Caudate nucleus (tissue), 63 donors: ENCODE measurements at places on chromosomes 12 and 14.
A peak's percentile ranks its signal among the peaks of the same experiment; 100 is the strongest.

DNA sequence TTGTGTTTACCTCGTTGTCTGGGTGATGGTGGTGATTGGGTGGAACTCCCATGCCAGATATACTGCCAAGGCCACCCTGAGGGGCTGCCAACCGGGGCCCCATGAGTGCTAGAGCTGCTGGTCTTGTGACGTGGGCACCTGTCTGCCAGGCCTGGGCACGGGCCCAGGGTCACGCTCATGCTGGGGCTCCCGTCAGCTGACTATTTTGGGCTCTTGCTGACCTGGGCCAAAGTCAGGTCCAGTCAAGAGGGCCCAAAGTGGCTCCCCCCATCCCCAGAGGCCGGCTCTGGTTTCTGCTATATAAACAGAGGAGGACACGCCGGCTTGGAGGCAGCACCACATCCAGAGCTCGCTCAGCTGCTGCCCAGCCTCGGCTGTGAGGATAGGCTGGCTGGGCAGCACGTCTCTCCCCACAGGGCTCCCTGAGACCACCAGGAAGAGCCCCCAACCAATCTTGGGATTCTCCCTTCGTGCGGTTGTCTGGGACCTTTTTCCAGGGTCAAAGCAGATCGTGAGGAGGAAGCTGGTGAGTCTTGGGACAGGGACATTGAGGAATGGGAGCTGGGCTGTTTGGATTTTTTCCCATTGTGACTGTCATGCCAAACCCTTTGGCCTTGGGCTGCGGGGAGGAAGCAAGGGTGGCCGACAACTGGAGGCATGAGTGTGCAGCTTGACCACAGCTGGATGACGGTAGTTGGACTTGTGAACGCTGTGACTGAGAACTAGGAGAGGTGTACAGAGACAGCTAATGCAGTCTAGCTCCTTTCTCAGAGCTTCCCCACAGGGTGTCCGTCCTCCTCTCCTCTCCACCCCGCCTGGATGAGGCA is 7.6 kb upstream of the NR4A1 start:
- peak; percentile 41 for DNase-seq

DNA sequence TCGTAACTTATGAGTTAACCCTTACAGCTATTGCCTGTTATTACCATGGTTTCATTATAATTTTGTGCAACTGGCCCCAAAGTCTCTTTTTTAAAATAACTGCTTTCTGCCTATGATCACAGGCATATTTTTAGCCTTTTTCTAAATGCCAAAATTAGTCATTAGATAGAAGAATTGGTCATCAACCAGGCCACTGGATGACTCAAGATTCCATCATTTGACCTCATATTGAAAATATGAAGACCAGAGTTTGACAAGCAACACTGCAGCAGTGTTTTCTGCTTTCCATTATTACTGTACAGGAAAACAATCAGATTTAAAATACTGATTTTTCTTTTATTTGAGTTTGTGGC is 54.7 kb upstream of the OTOGL start:
- DNase-seq, result no peak

GRCh38 chr12:43957732-43958372 is 122.0 kb downstream of the TMEM117 start:
- no peak for DNase-seq

DNA sequence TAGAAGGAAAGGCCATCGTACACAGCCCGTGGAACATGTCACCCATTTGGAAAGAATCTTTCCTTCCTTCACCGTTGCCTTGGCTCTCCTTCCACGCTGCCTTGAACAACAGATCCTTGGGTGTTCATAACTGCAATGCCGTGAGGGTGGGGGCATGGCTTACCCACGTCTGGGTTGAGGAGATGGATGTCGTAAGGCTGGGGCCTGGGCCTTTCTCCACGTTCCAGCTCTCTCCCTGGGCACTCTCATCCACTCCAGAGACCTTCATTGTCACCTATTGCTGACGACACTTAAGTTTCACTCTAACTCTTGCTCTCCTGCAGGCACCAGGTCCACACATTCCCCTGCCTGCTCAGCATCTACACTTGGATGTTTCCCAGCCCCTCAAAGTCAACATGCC is 19.4 kb downstream of the ANO2 start:
- no peak for DNase-seq

DNA sequence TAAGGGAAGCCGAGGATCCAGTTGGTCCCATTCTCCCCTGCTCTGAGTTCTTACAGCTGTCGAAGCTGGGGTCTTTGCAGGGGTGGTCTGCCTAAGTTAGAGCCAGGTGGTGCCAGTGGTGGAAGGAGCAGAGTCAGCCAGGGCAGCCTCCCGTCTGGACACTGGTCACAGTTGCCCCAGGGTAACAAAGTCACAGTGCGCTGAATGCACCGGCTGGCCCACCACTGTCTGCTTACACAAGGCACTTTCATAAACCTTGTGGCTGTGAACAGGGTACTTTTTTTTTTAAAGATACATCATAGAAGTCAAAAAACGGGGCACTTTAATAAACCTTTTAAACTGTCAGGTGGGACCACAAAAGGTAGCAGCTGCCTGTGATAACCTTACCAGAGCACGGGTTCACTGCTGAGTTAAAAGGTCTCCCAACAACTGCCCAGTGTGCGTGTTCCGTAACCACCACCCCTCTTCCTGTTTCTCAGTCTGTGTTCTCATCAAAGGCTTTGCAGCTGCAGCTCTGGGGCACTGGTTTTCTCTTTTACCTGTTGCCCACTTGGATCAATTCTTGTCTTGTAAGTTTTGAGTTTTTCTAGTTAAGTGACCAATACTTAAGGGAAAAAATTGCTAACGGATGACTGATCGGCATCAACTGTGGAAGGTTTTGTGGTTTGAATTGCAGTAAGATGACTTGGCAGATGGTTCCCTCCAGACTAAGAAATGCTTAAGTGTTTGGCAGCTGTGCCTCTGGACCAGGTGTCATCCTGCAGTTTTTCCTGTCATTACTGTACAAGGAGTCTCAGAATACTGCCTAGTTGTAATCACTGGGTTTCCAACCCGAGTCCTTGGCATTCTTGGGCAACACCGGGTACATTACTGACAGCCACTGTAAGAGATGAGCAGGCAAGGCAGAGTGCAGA is 55.9 kb downstream of the DYNC1H1 start:
- no peak for DNase-seq

- no peak for DNase-seq
These were observed 102.5 kb upstream of the MDM1 start for GRCh38 chr12:68434391-68435298.

DNA sequence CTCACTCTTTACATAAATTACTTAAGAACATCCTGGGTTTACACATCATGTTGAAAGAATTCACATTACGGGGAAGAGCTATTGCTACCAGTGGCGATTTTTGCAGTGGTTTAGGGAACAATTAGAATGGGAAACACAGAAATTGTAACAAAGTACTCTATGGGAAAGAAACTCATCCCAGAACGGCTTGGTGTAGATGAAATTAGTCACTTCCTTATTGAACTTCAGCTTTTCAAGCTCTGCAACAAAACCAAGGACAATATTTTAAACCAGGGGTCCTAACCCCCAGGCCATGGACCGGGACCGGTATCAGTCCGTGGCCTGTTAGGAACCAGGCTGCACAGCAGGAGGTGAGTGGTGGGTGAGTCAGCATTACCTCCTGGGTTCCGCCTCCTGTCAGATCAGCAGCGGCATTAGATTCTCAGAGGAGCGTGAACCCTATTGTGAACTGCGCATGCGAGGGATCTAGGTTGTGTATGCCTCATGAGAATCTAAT is 32.3 kb upstream of the FICD start:
- no peak for DNase-seq

DNA sequence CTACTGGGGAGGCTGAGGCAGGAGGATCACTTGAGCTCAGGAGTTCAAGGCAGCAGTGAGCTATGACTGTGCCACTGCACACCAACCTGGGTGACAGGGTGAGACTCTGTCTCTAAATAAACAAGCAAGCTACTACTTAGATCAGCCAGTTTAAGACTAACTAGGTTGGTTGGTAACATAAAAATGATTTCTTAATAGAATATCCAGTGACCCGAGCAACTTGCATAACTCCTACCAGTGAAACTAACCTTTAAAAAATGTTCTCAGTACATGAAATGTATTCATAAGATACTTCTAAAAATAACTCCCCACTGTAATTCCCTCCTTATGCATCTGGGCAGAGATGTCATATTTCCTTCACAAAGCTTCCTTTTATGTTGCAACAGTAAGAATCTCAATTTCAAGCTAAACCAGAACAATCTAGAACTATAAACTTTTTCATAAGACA is 15.9 kb downstream of the TAOK3 start:
- DNase-seq, result no peak

DNA sequence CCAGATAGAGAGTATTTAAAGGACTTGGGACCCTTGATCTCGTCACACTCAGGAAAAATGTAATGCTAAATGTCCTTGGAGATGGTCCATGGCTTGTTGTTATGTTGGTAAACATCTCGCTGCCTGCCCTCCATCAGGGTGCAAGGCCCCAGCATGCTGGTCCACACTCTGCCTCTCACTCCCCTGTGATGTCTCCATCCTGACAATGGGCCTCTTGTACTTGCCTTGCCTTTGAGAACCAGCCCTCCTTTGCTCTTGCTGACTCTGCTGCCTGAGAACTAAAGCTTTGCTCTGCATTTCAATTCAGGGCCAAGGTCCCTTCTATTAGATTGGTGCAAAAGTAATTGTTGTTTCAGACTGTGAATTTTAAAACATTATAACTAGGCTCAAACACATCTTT is 131.0 kb upstream of the LMNTD1 start:
- DNase-seq, result no peak

DNA sequence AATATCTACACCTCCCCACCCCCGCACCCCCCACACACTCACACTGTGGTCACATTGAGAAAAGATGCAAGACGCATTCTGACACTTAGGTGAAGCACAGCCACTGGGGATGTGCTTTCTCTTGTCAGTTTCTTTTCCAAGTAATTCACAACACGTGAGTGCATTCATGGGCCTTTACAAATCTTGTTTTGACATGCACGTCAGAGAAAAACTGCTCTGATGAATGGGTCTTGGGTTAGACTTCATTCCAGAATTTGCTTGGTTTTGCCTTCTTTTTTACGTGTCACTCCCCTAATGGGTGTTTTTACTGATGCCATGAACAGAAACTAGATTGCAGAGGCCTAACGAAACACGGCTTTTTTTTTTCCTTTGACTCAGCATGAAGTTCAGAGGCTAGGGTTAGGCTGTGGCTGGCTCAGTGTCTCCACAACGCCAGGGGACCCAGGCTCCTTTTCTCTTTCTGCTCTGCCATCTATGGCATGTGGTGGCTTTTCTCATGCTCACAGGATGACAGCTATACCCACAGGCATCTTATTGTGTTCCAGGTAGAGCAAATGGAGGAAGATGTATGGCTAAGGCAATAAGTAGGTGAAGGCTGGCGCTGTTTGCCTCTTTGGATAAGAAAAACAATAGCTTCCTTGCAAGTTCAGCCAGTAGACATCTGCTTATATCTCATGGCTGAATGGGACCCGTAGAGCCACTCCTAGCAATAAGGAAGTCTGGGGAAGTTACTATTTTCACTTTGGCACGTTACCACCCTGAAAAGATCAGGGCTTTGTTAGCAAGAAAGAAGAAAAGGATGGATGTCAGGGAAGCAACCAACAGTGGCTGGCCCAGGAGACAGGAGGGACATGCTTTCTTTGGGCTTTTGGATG is 253.3 kb downstream of the SLC15A4 start:
- no peak for DNase-seq

DNA sequence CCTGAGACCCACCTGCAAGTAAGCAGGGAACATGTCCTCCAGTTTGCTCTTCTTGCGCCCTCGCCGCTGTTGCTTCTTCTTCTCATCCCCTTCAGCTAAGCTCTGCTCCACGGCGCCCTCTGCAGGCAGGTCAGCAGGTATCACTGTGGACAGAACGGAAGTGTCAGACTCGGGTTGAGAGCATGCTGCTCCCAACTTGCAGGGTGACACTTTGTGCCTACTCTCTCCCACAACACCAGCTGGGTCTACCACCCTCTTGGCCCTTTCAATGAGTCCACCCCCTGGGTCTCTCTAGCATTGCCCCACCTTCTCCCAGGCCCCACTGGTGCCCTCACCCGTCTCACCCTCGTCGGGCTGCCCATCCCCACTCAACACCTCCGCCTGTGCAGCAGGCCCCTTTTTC is 16.7 kb downstream of the KMT2D start:
- no peak for DNase-seq

- no peak for DNase-seq
These were observed 32.6 kb downstream of the PELI2 start for GRCh38 chr14:56150645-56151345.

- DNase-seq, result no peak
These were observed 4.6 kb downstream of the GOLGA3 start for GRCh38 chr12:132824053-132824452.

DNA sequence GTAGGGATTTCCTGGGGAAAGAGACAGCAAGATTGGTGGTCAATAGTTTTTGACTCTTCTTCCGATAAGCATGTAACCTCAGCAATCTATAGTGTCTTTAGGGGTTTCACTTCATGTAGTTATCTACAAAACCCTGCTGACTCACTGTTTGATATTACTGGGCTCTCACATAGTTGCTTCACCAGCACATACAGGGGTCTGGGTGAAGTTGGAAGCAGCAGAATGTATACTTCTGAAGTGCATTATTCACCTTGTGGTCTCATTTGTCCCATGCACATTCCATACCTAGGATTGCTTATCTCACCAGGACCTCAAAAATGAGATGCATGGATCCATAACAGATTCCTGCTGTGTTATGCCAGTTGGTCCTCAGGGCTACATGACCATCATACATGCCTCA is 280.0 kb downstream of the LRIG3 start:
- DNase-seq, result no peak

DNA sequence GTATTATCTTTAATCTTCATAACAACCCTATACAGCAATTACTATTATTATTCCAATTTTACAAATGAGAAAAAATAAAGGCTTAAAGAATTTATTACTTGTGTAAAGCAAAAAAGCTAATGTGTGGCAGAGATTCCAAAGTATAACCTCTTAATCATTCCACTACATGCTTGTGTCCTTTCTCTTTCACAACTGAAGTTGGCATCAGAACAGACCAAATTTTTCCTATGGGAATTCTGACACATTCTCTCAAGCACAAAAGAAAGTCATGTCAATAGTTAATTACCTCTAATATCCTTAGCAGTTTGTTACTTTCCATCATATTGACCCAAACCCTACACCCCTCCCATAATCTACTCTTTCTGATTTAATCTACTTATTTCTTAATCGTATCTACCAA is 86.7 kb downstream of the BCL2L14 start:
- no peak for DNase-seq

GRCh38 chr12:57821474-57822214 is 3.1 kb upstream of the AVIL start:
- peak; percentile 35 for DNase-seq

GRCh38 chr12:851343-851742 is 98.2 kb downstream of the RAD52 start:
- no peak for DNase-seq

- no peak for DNase-seq
These were observed 24.0 kb downstream of the CLECL1 start for GRCh38 chr12:9708853-9709252.

DNA sequence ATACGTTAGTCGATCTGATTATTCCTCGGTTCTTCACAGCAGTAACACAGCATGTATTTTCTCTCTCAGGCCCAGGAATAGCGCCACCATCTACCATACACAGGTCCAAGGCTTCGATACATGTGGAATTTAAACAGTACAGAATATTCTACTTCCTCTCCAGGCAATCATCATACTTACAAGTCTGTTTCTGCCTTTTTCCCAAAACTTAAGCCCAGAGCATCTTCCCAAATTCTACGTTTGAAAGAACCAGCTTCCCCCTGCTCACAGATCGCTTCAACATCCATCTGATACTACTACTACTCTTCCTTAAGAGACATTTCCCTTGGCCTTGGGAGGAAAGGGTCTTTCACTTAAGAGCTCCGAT is 626 bp downstream of the TXNDC16 start:
- DNase-seq, result no peak

- DNase-seq, result no peak
These were observed 139.5 kb downstream of the DAD1 start for GRCh38 chr14:22449600-22449905.
